ENCODE measurements at places on chromosomes 2 and 18.

DNA sequence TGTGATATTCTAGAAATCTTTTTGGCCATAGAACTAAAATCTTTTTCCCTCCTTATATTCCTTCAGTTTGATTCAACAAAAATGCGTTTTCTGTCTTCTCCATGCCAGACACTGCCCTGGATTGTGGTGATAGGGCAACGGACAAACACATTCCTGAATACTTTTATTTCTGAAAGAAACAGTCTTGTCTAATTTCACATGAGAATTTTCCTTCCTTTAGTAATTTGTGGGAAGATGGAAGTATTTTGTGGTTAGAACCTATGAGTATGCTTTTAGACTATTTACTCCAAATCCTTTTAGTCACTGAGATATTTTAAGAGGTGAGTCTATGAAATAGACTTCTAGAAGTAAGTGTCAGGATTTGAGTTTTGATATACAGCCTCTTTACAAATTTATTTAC lies 49.6 kb downstream of the COL5A2 start:
- peak; percentile 24 for DNase-seq

- no peak for DNase-seq
Measured at GRCh38 chr2:5914811-5915611, 222.8 kb downstream of the SOX11 start.

DNA sequence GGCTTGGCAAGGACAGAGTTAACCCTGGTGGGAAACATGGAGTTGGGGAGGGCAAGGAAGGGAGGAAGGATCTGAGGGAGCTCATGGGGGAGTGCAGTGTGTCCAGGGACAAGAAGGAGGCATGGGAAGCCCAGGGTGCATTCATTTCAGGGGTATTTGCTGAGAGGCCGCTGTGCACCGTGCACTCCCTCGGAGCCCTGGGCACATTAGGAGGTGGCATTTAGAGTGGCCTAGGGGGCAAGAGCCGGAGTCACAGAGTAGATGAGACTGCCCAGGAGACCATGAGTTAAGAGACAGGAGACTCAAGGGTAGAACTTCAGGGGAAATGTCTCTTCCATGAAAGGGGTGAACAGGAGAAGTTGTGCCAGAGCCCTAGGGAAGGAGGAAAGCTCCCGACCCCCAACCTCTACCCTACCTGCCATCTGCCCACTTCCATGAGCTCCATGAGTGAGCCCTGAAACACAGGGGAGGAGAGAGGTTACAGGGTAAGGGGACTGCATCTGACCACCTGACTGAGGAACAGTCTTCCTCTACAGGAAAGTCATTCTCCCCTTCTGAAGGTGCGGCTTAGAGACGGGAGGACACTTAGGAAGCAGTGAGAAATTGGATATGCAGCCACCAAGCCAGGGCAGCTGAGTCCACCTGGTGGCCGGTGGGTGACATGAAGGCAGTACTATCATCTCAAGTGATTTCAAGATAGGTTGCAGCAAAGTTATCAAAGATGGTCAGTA lies 58.5 kb upstream of the COPS8 start:
- peak; percentile 71 for DNase-seq

DNA sequence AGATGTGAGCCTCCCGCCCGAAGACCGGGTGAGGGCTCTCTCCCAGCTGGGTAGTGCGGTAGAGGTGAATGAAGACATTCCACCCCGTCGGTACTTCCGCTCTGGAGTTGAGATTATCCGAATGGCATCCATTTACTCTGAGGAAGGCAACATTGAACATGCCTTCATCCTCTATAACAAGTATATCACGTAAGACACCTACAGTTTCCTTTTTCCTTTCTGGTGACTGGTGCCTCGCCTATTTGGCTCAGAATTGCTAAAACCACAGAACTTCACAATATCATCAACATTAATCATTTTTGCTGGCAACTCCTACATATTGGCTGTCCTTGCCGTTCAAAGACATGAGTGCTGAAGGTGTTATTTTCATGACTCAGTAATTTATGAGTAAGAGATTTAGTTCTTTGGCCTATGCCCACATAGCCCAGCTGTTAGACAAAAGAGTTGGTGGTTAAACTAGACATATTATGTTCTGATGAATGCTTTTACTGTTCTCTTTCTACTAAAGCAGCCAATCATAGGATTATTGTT lies 2.2 kb downstream of the STAMBP start:
- no peak for DNase-seq

DNA sequence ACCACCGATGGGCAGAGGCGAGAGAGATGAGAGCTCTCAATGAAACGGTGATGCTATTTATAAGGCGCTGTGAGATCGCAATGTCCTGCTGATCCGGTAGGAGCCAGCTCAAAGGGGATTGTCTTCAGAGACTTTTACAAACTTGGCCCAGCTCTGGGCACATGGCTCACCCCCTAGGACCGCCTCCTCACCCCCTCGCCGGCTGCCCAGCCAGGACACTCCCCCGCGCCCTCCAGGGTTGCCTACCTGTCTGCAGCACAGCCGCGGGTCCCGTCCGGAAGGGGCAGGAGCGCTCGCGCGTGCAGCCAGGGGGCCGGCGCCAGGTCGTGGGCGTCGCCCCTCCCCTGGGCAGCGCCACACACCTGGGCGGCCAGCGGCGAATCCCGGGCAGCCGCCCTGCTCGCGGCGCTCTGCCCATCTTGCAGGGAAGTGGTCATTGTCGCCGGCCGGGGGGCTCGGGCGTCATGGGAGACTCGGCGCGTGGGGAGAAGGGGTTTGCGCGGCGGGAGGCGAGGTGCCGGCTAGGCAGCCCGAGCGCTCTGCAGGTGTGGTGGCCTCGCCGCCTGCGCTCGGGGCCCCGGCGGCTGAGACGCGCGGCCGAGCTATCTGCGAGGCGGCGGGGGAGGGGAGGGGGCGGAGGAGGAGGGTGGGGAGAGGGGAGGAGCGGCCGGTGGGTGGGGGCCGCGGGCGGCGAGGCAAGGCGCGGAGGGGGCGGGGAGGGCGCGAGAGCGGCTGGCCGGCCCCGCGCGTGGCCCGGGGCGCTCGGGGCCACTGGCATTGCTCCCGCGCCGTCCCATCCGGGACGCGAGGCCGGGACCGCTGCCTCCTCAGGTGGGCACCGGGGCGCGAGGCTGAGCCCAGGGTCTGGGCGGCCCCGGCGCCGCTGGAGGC lies at the start of gene GRB14:
Gene GRB14 (minus strand): TSS at position 610 of the 891 bp plus-strand sequence. CDS start 173 bp downstream, at position 437.
- DNase-seq: peak; percentile 32

DNA sequence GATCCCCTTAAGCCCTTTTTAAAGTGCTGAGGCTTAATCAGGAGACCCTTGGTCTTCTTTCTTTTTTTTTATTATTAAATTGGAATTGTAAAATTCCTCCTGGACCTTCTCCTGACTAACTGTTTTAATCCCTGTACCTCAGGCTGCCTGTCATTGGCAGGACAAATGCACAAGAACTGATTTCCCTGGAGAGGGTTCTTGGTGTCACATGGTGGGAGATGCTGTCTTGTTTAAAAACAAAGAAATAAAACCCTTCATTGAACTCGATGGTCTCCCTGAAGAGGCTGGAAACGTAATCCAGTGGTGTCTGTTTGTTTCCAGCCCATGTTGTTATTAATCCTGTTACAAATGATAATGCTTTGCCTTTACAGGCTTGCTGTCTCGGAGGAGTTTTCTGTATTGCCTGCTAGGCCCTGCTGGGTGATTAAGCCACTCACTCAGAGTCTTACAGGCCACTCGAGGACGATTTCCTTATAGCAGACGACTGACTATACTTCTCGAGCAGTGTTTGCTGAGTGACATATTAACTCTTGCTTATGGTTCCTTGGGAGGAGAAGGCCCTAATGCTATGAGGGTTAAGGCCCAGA lies 100.5 kb upstream of the MGAT5 start:
- DNase-seq: no peak

DNA sequence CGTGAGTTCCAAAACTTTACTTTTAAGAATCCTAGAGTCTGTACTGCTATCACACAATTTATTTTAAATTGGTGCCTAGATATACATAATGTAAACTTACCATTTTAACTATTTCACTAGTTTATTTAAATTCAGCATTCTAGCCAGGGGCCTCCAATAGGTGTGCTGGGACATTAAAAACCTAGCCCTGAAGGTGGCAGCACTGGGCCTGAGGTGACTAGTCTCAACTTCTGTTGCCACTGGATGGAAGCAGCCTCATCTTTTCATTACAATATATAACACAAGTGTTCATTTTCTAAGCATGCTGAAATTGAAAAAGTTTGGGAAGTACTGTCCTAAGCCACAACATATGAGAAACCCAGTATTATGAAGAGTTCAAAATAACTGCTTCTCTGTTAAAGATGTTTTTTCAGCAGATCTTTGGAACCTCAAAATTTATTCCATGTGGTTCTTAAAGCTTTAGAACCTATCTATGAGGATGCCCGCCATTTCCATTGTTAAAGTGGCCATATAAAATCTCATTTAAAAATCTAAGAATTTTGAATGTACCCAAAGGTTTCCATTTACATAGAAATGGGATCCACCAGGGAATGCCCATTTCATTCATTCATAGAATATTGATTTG lies 2.9 kb upstream of the RBBP8 start:
- DNase-seq: peak; percentile 34

GRCh38 chr18:37694516-37694915 lies 128.9 kb upstream of the CELF4 start:
- DNase-seq: no peak

- no peak for DNase-seq
Measured at GRCh38 chr2:120761911-120762310, 26.2 kb downstream of the GLI2 start.

DNA sequence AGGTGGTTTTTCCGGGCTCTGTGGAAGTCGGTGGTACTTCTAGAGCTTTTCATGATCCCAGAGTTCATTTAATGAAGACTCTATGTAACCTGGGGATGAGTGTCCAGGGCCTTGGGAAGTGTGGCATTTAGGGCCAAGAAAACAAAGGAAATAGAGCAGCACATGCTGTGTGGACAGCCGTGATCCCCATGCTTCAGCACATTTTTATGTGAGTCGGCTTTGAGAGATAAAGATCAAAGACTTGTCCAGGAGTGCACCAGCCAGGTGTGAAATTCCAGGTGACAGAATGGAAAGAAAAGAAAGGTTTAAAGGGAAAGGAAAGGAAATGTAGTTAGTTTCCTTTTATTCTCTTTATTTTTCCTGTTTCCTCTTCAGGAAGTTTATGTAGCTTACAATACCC lies 258.0 kb upstream of the NRP2 start:
- no peak for DNase-seq

- DNase-seq: no peak
Measured at GRCh38 chr2:2733818-2734217, 402.7 kb upstream of the MYT1L start.

GRCh38 chr2:89767572-89768435 lies 1076.3 kb downstream of the RPIA start:
- no peak for DNase-seq

GRCh38 chr2:7430869-7431641 lies 513.8 kb downstream of the RNF144A start:
- no peak for DNase-seq

DNA sequence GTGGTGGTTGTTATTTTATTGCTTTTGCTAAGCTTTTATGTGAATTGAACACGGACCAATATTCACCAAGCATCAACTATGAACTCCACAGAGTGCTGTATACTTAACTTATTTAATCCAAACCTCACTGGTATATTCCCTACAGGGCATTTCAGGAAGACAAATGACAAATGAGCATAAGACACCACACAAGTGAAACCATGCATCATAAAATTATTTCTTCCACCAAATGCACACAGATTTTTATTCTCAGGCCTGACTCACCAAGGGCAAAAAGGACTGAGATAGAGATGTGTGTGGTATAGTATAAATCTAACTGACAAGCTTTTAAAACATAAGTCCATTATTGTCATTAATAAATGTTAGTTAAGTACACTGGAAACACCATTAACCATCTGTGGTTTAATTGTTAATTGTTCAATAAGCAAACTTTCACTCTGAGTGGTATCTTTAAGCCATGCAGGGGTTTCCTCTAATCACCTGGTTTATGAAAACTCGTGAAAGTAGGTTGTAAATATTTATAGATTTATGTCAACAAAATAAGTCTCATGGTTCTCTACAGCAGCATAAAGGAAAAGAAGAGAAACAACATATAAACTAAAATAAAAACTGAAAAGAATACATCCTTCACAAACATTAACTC lies 77.6 kb upstream of the CRIM1 start:
- DNase-seq: no peak

DNA sequence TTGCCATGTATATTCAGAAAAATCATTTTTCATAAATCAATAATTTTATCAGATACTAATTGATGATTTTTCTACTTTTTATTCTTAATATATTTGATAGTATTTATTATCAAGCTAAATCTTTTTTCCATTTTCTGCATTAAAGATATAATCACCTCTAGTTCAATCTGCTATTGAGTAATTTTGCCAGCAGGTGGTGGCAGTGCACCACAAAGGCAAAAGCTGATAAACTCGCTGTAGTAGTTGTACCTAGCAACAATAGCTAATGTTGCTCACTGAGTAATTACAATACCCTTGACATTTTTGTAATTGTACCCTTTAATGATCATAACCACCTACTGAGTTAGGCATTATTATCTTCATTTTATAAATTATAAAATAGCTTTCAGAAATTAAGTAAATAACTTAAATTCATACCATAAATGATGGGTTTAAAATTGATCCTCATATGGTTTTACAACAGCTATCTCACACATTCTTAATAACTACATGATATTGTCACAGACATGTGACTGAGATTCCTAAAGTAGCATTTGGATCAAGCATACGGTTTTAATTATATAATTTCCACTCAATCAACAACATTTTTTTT lies 52.0 kb upstream of the CALCRL start:
- DNase-seq: peak; percentile 24

- DNase-seq: no peak
Measured at GRCh38 chr2:240877460-240878340, 9.1 kb downstream of the AGXT start.

DNA sequence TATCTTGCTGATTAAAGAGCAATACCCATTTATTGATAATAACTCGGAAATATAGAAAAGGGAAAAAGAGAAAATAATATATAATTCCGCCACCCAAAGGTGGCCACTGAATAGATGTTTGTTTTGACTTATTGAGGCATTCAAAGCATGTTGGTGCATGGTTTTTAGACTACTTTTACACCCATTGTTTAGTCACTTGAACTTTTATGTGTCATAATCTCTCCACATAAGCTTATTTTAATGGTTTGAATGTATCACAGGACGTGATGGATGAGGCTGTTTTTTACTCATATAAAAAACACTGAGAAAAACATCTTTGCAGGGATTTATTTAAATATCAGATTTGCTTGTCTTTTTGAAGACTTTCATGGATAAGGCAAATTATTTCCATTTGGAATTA lies 120.4 kb downstream of the ACKR3 start:
- DNase-seq: no peak

GRCh38 chr2:200373973-200374416 lies 67.5 kb downstream of the SPATS2L start:
- DNase-seq: no peak

DNA sequence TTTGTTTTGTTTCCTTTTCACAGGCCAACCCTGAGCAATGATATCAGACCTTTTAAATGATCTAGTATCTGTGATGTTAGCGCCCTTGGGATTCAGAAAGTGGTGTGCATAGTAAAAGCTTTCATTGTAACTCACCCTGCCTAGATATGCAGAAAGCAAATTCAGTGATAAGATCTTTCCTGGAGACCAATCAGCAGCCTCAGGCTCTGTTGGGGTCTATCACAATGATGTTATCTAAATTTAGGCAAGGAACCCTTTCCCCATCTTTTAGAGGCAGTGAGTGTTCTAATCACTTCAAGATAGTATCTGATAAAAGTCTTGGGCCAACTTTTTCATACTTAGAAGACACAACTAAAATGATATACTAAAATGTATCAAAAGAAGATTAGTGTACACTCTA lies 23.6 kb upstream of the PNO1 start:
- no peak for DNase-seq
